A549 treated with RU486 at 1 μM for 4 hours (cell line): ENCODE measurements at places on chromosomes 6 and 20. TPM values are rescaled to one million over a fixed set of nuclear protein-coding genes. Genes with fewer than 3 reads are reported as not detected.

Gene HTR1B
- 0.07 to 0.09 TPM in 2 of 5 replicates, not detected in the others for total RNA-seq

Gene OR12D3
- total RNA-seq: not detected in 5 replicates

Gene PSMB1
- 232 to 257 TPM (median 241 TPM) in 5 replicates for total RNA-seq

Gene RWDD2A
- 0.97 to 2.1 TPM (median 1.6 TPM) in 5 replicates for total RNA-seq

Gene TNFRSF6B
- 0.46 to 1.2 TPM (median 0.60 TPM) in 5 replicates for total RNA-seq

Gene GRIK2
- total RNA-seq: 0.19 to 0.41 TPM (median 0.28 TPM) in 5 replicates

Gene PAX1
- 0.01 TPM in 1 of 5 replicates, not detected in the others for total RNA-seq

Gene MEP1A
- total RNA-seq: not detected in 5 replicates

Gene SLC12A5
- 12.4 to 17.2 TPM (median 15.6 TPM) in 5 replicates for total RNA-seq

Gene MYBL2
- 77.9 to 92.0 TPM (median 80.1 TPM) in 5 replicates for total RNA-seq

Gene HCRTR2
- not detected in 5 replicates for total RNA-seq

Gene KCNB1
- 0.16 to 0.51 TPM (median 0.23 TPM) in 5 replicates for total RNA-seq

Gene MEI4
- total RNA-seq: not detected in 5 replicates

Gene CASS4
- 0.03 to 0.08 TPM (median 0.05 TPM) in 3 of 5 replicates, not detected in the others for total RNA-seq

Gene PDE10A
- total RNA-seq: 29.1 to 34.8 TPM (median 33.0 TPM) in 5 replicates

Gene ULBP2
- total RNA-seq: 2.7 to 4.2 TPM (median 3.5 TPM) in 5 replicates

Gene MUC21
- total RNA-seq: not detected in 5 replicates

Gene GSTA2
- total RNA-seq: not detected in 5 replicates

Gene VSX1
- total RNA-seq: 0.74 to 1.6 TPM (median 1.1 TPM) in 5 replicates

Gene RAB32
- 36.1 to 48.4 TPM (median 46.2 TPM) in 5 replicates for total RNA-seq

Gene DDX43
- not detected in 5 replicates for total RNA-seq

Gene SCGN
- 0.13 to 0.32 TPM in 2 of 5 replicates, not detected in the others for total RNA-seq

Gene ELOVL4
- total RNA-seq: 1.2 to 1.9 TPM (median 1.6 TPM) in 5 replicates

Gene PHACTR2
- total RNA-seq: 2.1 to 4.8 TPM (median 4.0 TPM) in 5 replicates
